ENCODE measurements at places on chromosomes 3 and 15.

GRCh38 chr3:181707980-181708379 lies 3.7 kb upstream of the SOX2 start:
- no peak for DNase-seq

DNA sequence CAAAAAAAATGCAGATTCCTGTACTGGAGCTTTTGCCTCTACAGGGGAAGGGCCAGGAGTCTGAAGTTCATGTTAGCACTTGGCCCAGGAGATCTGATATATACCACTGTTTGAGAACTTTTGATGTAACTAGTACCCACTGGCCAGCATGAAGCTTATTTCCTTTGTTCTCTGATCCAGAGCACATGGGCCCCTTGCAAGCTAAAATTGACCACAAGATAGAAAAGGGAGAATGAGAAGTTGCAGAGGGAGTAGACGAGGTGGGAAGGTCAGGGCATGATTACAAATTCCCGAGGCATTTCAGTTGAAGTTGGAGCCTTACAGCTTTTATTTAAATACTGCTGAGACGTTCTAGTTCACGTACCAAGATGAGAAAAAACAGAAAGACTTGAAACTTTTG lies 28.2 kb downstream of the TGM4 start:
- DNase-seq, result no peak

DNA sequence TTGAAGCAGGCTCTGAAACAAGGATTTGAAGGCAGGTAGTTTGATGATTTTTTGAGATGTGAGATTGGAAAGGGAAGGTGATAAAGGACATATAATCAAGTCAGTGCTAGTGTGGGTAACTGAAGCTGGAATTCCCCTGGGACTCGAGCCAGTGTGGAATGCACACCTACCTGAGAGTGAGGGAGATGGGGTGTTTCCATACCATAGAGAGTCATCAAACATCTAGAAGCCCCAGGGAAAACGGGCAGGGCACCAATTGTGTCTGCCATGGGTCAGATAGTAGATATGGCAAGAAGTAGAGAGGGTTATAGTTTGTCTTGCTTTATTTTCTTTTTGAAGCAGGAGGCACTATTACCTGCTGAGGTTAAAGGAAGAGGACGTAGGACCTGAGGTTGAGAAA lies 120.0 kb downstream of the SSR3 start:
- no peak for DNase-seq

GRCh38 chr3:54859184-54859583 lies 68.7 kb downstream of the LRTM1 start:
- no peak for DNase-seq

- DNase-seq, result no peak
These were observed 183.0 kb upstream of the THBS1 start for GRCh38 chr15:39397883-39398282.

- no peak for DNase-seq
These were observed 658 bp downstream of the EOGT start for GRCh38 chr3:69012800-69013252.

GRCh38 chr15:60418096-60418495 lies 20.3 kb upstream of the ANXA2 start:
- DNase-seq, result no peak

GRCh38 chr3:105593315-105593714 lies 226.6 kb downstream of the ALCAM start:
- no peak for DNase-seq

DNA sequence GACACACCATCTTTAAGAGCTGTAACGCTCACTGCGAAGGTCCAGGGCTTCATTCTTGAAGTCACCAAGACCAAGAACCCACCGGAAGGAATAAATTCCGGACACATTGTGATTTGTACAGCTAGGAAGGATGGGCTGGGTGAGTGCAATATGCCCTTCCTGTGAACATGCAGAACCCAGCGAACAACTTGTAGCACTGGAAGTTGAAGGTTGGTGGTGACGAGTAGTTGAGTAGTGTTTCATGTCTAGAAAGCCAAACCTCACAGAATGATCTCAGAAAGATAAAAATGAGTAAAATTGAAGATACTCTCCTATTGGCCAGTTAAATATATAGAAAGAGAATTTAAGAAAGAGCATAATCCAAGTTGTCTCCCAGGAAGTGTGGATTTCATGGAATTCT lies 462.2 kb upstream of the CFAP20DC start:
- DNase-seq, result no peak

DNA sequence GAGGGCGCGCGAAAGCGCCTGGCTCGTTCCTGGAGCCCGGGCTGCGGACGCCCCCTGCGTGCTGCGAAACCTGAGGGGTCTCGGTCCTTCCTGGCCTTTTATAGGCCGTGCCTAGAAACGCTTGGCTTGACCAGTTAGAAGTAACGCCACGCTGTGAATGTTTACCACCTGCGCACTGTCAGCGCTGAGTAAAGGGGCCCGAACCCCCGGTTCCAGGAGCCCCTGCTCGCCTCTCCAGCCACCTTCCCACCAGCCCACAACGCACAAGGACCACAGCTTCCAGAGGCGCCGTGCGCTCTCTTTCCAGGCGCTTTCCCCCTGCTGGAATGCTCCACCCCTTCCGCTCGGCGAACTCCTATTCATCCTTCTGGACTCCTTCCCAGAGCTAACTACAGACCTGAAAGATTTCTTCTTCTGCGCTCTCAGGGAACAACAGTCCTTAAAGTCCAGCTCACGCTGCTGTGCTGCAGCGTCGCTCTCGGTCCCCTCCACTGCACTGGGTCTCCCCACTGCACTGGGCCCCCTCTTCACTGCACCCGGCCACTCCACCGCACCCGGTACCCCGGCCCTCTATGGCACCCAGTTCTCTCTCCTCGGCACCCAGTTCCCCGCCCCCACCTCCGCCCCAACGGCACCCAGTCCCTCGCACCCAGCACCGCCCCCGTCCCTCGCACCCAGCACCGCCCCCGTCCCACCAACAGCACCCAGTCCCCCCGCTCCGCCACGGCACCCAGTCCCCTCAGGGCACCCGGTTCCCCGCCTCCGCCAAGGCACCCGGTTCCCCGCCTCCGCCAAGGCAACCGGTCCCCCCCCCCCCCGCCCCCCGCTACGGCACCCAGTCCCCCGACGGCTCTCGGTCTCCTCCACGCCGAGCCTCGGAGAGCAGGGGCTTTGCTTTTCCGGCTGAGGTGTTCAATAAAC lies 69.8 kb downstream of the SQOR start:
- DNase-seq, result no peak

GRCh38 chr3:156620260-156620659 lies 54.1 kb upstream of the TIPARP start:
- DNase-seq, result no peak

Data from COLO829 (cell line).